Fibroblast of gingiva (primary cell): ENCODE measurements at places on chromosomes 16 and 17.

- no peak for DNase-seq
These were observed 8.1 kb downstream of the TMEM204 start for GRCh38 chr16:1541293-1542165.

DNA sequence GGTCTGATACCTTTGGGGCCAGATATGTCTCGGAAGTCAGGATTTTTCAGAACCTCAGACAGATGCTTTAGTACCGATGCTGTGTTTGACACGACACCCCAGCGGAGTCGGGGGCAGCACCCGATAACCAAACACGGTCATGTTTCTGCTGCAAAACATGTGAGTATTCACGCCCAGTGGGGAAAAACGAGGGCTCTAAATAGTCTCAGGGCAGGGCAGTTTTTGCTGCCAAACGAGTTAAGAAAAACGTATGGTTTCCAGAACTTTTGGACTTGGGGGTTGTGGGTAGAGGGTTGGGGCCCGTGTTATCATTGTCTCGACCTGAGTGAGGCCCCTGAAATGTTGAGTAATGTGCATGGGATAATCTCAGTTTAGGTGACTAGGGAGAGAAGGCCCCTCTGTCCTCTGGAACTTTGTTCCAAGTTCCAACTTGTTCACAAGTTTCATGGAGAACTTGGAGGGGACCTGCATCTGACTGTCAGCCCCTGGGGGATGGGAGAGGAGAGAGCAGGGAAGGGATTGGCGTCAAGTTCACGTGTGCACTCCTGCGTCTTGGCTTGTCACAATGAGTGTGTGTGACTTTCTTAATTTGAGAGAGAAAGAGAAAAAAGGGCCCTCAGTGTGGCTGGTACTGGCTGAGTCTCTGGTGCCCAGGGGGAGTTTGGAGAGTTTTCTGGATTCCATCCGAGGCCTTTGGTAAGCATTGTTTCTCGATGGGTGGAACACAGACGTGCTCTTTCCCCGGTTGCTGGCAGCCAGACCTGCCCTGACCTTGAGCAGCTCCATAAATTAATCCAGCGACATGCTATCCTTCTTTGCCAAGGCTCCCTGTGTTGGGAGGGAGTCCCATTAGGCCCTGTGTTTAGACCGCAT lies 83.9 kb upstream of the CIBAR2 start:
- DNase-seq = no peak

DNA sequence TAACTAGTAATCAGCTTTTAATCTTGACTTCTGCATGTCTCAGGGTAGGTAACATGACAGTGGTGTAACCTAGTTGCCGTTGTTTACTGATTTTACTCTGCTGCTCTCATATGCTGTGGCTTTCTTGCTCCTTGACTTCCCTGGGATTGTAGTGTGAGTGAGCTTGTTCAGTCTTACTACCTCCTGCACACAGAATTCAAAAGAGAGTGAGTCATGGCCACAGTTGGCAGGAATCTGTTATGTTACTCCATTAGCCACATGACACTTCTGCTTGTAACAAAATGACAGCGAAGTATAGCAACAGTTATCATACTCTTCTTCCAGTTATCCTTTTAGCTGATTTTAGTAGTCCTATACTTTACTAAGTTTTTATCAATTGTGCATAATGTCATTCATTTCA lies 18.8 kb downstream of the TNRC6A start:
- DNase-seq = peak; percentile 85

DNA sequence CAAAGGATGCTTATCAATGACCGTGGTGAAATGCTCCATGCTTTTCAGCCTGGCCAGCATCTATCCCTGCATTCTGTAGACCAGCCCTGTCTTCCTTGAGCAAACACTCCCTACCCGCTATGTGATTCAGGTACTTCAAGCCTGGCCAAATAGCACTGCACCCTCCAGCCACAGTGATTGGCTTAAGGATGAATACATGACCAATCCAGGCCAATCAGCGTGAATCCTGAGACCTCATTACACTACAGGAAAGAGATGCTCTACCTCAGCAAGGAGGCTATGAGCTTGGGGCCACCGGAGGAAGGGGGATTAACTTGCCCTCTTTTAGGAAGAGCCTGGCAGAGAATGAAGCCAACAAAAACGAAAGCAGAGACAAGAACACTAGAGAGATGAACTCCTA lies 162.5 kb downstream of the ZNF423 start:
- DNase-seq = no peak

DNA sequence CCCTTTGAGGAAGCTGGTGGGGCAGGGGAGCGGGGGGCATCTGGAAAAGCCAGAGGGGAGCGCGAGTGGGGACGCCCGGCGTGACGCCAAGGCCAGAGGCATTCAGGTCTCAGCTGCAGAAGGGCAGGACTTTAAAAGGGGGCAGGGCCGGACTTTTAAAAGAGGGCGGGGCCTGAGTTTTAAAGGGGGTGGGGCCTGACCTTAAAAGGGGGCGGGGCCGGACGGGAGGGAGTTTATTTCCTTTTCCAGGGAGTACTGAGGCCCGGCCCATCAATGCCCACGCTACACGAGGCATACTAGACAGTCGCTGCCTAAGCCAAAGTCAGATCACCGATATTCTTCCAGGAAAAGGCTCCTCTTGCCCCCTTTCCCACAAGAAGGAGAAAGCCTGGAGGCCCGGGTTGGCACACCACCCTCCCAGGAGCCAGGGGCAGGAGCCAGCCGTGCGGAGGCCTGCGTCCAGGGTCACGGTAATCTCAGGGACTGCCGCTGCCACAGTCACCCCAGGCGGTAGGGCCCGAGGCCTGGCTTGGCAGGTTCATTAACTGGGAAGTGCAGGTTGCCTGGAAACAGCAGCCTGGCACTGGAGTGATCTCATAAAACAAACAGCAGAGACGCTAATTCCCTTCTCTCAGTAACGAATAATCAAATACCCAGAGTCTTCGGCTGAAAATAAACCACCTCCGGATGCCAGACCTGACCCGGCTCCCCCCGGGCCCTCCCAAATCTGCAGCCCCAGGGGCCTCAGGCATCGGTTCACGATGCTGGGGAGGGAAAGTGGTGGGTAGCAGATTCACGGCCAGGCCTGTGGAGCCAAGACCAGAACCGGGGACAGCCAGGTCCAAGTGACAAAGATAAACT lies 90.7 kb downstream of the TIMM22 start:
- peak; percentile 69 for DNase-seq

DNA sequence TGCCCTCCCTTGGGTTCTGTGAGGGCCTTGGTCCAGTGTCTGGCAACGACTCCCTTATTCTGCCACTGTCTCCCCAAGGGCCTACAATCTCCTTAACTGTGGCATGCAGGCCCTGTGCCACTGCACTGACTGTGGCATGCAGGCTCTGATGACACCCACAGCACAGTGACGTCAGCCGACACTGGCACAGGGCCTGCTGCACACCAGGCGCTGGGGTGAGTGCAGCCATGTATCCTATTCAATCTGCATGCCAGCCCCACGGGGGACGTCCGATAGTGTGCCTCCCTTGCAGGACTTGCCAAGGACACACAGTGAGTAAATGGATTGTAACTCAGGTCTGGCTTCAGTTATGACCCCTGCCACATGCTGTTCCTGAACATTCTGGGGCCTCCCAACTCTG lies 39.8 kb upstream of the RASD1 start:
- peak; percentile 95 for DNase-seq

DNA sequence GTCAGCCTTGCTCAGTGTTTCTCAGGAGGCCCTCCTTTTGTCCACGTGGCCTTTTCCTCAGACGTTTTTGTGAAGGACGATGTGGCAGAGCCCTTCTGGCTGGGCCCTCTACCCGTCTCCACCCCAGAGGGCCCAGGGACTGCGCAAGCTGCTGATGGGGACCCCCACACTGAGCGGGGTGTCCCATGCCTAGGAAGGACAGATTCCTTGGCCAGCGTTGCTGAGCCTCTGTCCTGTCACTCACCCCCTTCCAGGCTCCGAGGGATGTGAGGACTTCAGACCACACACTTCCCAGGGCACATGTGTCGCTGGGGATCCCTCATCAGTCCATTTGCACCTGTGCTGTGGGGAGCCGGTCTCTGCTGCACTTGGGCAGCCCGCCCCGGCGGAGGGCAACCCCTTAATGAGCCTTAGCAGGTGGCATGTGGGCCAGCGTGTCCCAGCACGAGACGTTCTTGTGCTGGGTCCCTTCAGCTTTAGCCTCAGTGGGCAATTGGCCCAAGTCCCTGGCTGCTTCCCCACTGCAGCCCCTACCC lies 48.3 kb downstream of the NT5M start:
- DNase-seq = no peak

DNA sequence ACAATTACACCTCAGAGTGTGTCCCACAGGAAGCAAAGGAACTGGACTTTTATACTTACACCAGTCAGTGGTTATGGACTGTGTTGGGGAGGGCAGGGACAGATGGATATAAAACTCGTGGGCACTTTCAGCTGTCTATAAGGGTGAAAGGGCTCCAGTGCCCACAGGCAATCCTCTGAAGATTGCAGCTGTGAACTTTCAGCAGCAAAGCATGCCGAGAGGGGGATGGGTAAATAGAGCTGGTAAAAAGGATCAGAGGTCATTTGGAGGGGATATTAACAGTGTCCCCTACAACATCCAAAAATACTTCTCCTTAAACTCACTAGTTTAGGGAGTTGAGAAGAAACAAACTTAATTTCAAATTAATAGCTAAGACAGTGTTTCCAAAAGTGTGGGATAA lies 13.3 kb upstream of the RFWD3 start:
- DNase-seq = no peak

DNA sequence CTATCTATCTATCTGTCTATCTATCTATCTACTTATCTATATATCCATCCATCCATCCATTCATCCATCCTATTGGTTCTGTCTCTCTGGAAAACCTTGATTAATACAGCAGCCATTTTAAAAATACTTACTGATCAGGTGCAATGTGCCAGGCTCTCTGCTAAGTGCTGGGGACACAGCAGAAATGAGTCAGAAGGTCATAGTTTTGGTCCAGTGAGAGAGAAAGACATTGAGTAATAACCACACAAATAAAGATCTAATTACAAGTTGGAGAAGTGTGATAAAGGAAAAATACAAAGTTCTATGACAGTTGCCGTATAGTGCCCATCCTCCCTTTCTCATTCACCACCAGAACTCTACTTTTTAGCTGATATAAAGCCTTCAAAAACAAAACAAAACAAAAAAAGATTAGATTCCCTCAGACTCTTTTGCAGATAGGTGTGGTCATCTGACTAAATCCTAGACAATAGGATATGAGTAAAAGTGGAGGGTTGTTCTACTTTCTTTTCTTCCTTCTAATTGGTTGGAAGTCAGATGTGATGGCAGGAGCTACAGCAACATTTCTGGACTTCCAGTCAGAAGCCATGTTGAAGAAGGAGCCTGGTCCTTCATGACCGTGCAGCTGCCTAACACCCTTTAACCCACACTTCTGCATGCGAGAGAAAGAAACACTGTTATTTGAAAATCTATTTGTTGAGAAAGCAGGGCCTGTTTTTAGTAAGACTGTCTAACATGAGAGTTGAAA lies 72.0 kb upstream of the TOX3 start:
- no peak for DNase-seq

GRCh38 chr16:64215730-64216129 lies 906.1 kb downstream of the CDH11 start:
- no peak for DNase-seq

GRCh38 chr17:68594552-68594951 lies 6.6 kb downstream of the FAM20A start:
- DNase-seq = no peak

DNA sequence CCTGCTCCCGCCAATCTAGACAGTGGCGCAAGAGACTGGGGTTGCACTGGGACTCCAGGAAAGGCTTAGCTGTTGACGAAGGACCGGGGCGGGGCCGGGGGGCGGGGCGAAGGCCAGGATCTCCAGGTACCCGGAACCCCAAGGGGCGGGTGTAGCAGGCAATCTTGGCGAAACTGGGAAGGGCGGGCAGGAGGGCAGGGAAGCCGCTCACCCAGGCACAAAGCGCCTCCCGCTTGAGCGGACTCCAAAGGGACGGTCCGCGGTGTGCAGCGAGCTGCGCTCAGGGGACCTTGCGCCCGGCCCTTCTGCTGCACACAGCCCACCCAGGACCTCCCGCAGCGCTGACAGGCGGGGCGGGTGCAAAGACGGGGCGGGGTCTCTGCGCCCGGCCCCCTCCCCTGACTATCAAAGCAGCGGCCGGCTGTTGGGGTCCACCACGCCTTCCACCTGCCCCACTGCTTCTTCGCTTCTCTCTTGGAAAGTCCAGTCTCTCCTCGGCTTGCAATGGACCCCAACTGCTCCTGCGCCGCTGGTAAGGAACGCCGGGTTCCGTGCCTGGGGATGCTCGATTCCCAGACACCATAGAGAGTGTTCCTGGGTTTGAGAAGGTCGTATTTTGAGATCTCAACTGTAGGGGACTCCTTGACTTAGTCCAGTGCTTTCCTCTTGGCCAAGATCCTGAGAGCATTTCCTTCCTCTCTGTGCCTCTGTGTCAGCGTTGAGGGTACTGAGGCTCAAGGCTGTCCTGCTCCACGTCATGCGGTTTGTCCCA lies at the start of gene MT1F:
TSS of gene MT1F (plus strand) at position 405 of the 772 bp plus-strand sequence. CDS start at position 505, 100 bp downstream.
- DNase-seq = no peak

DNA sequence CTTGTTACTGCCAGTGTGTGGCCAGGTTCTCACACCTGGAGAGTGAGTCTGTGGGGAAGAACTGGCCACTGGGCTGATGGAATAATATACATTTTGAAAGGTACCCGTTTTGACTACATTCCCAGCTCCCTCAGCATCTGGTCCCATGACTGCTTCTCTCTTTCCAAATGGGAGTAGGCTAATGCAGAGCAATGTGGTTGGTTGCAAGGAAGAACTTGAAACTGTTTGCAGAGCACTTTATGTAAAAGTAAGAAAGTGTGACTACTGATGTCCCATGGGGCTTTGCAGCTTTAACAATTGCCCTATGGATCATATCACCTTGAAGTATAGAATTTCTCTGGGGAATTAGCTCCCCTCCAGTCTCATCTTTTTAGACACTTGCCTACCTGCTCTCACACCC lies 9.0 kb downstream of the KATNIP start:
- DNase-seq = no peak

- DNase-seq = no peak
These were observed 4.9 kb downstream of the RUNDC1 start for GRCh38 chr17:42985225-42985624.
